Sigmoid colon (tissue), 7 donors: ENCODE measurements at places on chromosomes 4 and X. TPM values are rescaled to one million over a fixed set of nuclear protein-coding genes. Genes with fewer than 3 reads are reported as not detected.

The SSR4 gene
- total RNA-seq, result 162 TPM

The TCEAL6 gene
- 2.0 TPM for total RNA-seq

The OTUD6A gene
- not detected for total RNA-seq

The HSFX3 gene
- not detected for total RNA-seq

The ANKRD17 gene
- 42.8 TPM for total RNA-seq

DNA sequence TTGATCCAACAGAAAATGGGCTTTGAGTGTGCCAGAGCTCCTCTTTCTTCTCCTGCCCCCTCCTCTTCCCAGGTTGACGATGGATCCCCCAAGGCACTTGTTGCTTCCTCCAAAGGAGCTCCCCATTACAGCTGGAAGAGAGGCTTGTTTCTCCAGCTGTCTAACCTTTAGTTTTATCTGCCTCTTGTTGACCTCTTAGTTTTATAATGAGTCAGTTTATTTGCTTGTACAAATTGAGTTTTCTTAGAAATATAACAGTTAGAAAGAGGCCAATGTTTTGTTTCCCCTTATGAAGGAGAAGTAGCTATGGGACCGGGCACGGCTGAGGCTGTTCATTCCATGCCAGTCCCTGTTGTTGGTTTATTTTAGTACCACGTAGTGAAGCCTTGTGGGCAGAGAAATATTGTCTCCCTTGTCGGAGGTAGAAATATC is 158.2 kb downstream of the SPRY1 start:
- no peak for DNase-seq
- no peaks in the 10 kb centered on the region for H3K4me1 ChIP-seq
- no peaks in the 10 kb centered on the region for H3K27me3 ChIP-seq
- no peak overlapping the region for H3K4me3 ChIP-seq

DNA sequence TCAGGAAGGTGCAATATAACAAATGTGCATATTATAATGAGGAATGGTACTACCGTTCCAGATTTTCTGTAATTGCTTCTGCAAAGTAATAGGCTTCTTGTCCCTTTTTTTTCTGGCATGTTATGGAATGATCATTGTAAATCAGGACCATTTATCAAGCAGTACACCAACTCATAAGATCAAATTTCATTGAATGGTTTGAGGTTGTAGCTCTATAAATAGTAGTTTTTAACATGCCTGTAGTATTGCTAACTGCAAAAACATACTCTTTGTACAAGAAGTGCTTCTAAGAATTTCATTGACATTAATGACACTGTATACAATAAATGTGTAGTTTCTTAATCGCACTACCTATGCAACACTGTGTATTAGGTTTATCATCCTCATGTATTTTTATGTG is 12.6 kb downstream of the IBSP start:
- no peak for DNase-seq
- H3K4me3 ChIP-seq, result no peak overlapping the region
- no peaks in the 10 kb centered on the region for H3K27me3 ChIP-seq
- no peaks in the 10 kb centered on the region for H3K36me3 ChIP-seq
- H3K27ac ChIP-seq, result no peak overlapping the region

GRCh38 chr4:155944516-155944915 is 9.2 kb downstream of the CTSO start:
- H3K27ac ChIP-seq, result no peak overlapping the region
- no peak for DNase-seq
- H3K36me3 ChIP-seq, result no peaks in the 10 kb centered on the region
- no peak overlapping the region for H3K4me3 ChIP-seq
- H3K4me1 ChIP-seq, result no peaks in the 10 kb centered on the region

GRCh38 chr4:151485541-151486131 is 76.7 kb downstream of the FHIP1A start:
- no peaks in the 10 kb centered on the region for H3K36me3 ChIP-seq
- H3K27me3 ChIP-seq, result no peaks in the 10 kb centered on the region
- no peaks in the 10 kb centered on the region for H3K4me1 ChIP-seq
- H3K27ac ChIP-seq, result no peak overlapping the region
- no peak overlapping the region for H3K4me3 ChIP-seq

- H3K4me1 ChIP-seq, result peaks cover 13% of the 10 kb centered on the region
- H3K36me3 ChIP-seq, result no peaks in the 10 kb centered on the region
- H3K4me3 ChIP-seq, result no peak overlapping the region
- no peak for DNase-seq
- no peaks in the 10 kb centered on the region for H3K27me3 ChIP-seq
- no peak overlapping the region for H3K27ac ChIP-seq
Measured at GRCh38 chrX:147917700-147918695, 6.3 kb downstream of the FMR1 start.

DNA sequence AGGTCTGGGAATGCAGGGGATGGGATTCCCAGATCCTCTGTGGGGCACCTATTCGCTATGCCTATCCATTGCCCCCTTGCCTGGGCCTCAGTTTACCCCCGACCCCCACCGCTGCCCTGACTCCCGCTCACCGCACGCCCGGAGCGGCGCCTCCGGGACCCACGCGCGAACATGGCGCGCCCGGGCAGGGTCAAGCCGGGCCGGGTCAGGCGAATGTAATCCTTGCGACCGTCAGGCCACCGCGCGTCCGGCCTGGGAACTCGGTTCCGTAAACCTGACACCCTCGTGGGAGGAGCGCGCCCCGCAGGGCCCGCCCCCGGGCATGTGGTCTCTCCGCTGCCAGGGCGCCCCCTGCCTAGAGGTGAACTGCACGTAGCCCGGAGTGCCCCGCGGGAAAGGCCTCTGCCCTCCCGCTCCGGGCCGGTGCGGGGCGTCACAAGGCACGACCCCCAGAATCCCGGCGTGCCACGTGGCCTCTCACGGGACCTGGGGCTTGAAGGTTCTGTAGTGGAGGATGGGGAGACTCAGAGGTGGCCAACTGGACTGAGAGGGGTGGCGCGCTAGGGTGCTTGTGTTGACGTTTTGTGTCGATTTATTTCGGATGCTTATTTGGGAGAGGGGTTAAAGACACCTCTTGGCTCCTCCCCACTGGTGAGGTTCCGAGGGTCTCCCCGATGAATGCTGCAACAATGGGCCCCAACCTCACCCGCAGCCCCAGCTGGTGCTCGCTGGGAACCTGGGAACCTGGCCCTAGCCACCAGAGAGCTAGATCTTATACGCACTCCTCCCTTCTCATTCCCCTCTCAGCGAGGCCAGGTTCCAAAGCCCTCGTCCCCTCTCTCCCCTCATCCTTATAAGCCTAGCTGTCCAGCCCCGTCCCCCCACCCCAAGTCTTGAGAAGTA is at the start of gene PRICKLE3:
Gene PRICKLE3 (minus strand): TSS at position 249 of the 903 bp plus-strand sequence. CDS start 76 bp downstream, at position 173.
- DNase-seq, result peak; percentile 92
- H3K36me3 ChIP-seq, result peaks cover 5% of the 10 kb centered on the region
- H3K4me1 ChIP-seq, result peaks cover 12% of the 10 kb centered on the region
- H3K27me3 ChIP-seq, result no peaks in the 10 kb centered on the region

GRCh38 chr4:98599617-98600205 is 58.7 kb downstream of the TSPAN5 start:
- no peaks in the 10 kb centered on the region for H3K4me1 ChIP-seq
- no peaks in the 10 kb centered on the region for H3K27me3 ChIP-seq
- no peaks in the 10 kb centered on the region for H3K36me3 ChIP-seq
- H3K4me3 ChIP-seq, result no peak overlapping the region
- no peak for DNase-seq

DNA sequence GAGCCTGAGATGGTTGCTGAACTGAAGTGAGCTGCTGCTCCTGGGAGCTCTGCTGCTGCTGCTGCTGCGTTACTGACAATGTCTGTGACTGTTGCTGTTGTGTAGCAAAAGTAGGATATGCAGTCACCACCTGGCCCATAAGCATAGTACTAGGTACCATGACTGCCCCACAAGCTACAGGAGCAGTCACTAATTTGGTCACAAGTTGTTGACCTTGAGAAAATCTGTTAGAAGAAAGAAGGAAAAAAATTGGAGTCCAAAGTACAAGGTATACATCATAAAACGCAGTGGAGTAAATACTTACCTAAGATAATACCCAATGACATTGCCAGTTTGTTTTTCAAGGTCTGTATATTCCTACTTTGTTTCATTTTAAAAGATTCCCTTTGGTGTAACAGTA is 42.6 kb downstream of the TMEM165 start:
- no peak overlapping the region for H3K27ac ChIP-seq
- no peak for DNase-seq
- peaks cover 68% of the 10 kb centered on the region for H3K36me3 ChIP-seq
- no peaks in the 10 kb centered on the region for H3K4me1 ChIP-seq

GRCh38 chr4:124278477-124278876 is 434.1 kb downstream of the ANKRD50 start:
- DNase-seq, result no peak
- no peaks in the 10 kb centered on the region for H3K4me1 ChIP-seq
- no peaks in the 10 kb centered on the region for H3K27me3 ChIP-seq
- no peak overlapping the region for H3K4me3 ChIP-seq
- H3K27ac ChIP-seq, result no peak overlapping the region

- no peaks in the 10 kb centered on the region for H3K27me3 ChIP-seq
- H3K27ac ChIP-seq, result no peak overlapping the region
Measured at GRCh38 chrX:23857935-23858334, 49.8 kb downstream of the APOO start.

DNA sequence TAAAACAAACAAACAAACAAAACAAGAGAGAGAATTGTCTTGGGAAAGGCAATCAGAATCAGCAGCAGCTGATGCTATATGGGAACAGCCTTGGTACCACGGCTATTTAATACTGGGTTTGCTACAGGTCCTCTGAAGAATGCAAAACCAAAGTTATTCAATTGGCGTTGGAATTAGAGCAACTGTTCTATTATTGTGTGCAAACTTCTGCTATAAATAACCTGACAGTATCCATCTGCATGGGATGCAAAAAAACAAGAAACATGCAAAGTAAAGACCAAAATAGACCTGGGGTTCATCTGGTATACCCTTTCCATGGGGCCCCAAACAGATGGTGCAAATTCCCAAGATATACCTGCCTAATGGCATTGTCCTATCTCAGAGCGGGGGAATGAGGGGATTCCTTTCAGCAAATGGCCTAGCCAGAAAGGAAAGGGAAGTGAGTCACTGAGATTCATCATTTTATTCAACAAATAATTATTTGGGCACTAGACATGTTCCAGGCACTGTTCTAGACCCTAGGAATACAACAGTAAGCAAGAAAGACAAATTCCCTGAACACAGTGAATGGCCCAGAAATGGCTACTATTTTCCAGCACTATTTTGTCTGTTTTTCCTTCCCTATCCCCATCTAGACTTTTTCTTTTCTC is 268.9 kb downstream of the FBXW7 start:
- H3K27me3 ChIP-seq, result no peaks in the 10 kb centered on the region
- no peaks in the 10 kb centered on the region for H3K36me3 ChIP-seq
- H3K27ac ChIP-seq, result no peak overlapping the region

GRCh38 chr4:29817961-29818360 is 902.2 kb upstream of the PCDH7 start:
- H3K27me3 ChIP-seq, result no peaks in the 10 kb centered on the region
- no peaks in the 10 kb centered on the region for H3K36me3 ChIP-seq
- DNase-seq, result no peak
- no peaks in the 10 kb centered on the region for H3K4me1 ChIP-seq

DNA sequence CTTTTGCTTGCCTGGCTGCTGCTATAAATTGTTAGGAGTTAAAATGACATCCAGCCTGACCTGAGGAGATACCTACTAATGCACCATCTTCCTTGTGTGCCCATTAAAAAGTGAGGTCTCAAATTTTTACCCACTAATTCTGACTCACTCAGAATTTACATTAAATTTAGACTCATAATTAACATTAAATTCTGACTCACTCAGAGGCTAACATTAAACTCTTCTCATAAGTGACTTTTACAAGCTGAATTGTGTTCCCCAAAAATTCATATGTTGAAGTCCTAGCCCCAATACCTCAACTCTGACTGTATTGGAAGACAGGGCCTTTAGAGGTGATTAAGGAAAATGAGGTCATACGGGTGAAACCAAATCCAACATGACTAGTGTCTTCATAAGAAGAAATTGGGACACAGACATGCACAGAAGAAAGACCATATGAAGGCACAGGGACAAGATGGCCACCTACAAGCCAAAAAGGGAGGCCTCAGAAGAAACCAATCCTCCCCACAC is 11.8 kb downstream of the CASP6 start:
- no peaks in the 10 kb centered on the region for H3K27me3 ChIP-seq
- H3K27ac ChIP-seq, result no peak overlapping the region
- no peak overlapping the region for H3K4me3 ChIP-seq
- H3K4me1 ChIP-seq, result no peaks in the 10 kb centered on the region
- DNase-seq, result no peak
